Stimulated activated CD8-positive, alpha-beta memory T cell treated with anti-CD3 and anti-CD28 coated beads, Interleukin-2, amount 100 ng/mL, for 1 hour (primary cell): ENCODE measurements at places on chromosomes 6 and 20.

GRCh38 chr6:50826803-50827202 lies 8.1 kb downstream of the TFAP2B start:
- no peak for DNase-seq

GRCh38 chr20:36606158-36607066 lies 833 bp downstream of the RAB5IF start:
- DNase-seq, result no peak

DNA sequence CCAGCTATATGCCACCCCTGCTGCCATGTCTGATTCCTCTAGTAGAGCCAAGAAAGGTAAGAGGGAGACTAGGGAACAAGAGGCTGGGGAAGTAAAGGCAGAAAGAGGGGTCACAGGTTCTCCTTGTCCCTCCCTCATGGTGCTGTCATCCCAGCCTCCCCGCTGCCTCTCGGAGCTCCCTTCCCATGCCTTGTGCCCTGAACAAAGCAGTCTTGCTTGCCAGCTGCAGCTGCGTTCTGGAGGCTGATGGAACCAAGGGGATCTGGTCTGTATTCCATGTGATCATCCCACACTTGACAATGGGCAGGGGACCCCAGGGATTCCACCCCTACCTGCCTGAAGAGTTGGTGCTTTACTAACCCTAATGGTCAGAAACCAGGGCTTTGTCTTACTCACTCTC lies 61.4 kb downstream of the DAAM2 start:
- no peak for DNase-seq

- DNase-seq, result no peak
These were observed 16.0 kb downstream of the KIF13A start for GRCh38 chr6:17971128-17972073.

DNA sequence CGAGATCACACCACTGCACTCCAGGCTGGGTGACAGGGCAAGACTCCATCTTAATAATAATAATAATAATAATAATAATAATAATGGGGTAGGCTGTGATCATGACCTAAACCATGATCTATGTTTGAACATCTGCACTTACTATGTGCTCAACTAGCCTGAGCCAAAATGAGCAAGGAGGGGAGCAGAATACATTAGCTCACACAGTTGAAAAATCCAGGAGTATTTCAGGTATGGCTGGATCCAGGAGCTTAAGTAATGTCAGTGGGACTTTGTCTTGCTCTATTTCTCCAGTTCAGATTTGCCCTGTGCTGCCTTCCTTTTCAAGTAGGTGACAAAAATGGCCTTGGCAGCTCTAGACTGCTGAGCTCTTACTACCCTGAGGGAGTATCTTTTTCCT lies 32.7 kb upstream of the SLC9A8 start:
- no peak for DNase-seq

DNA sequence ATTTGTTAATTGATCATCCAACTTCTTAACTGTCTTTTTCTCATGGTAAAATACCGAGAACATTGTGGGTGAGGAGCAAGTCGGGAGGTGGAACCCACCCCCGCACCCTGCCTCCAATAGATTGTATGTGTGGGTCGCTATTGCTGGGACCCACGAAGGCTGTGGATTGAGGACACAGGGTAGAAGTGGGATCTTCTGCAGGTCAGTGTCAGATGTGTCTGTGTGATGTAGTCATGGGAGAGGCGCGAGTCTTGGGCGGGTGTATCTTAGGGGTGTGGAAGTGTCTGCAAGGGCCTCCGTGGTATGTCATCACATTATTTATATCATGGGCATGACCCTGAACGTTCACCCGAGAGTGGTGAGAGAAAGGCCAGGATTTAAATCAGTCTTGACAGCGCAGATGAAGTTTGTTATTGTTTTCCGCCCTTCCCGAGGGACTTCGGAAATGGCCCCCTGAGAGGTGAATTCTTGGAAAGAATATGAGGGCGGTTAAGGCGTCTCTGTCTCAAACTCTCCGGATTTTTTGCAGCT lies 472 bp upstream of the PAQR8 start:
- DNase-seq, result no peak

- no peak for DNase-seq
These were observed 24.1 kb downstream of the MCM8 start for GRCh38 chr20:5974531-5974930.
